ENCODE measurements at places on chromosomes 7 and 10.

- DNase-seq: no peak
Observed at GRCh38 chr10:13949844-13950542, 363.2 kb downstream of the PRPF18 start.

- no peak for DNase-seq
Observed at GRCh38 chr10:103695584-103696005, 159.8 kb downstream of the SH3PXD2A start.

GRCh38 chr10:35324196-35324595, 12.1 kb upstream of the CCNY start:
- no peak for DNase-seq

DNA sequence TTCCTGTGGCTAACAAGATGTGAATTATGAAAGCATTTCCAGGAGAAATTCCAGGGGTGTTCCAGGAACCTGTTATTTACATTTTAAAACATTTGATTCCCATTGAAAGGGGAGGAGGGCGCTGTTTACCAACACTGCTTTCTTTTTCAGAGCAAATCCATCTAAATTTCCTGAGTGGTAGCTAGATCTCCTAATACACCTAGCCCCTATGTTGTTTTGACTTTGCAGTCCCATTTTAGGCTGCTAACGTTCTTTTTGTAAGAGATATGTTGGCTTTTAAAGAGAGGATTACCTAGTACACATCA, 130.8 kb downstream of the TCF7L2 start:
- DNase-seq: no peak

- no peak for DNase-seq
Observed at GRCh38 chr10:69377933-69378332, 38.8 kb downstream of the TACR2 start.

GRCh38 chr10:103673606-103674005, 180.1 kb downstream of the NEURL1 start:
- no peak for DNase-seq
